SJSA1 (cell line): ENCODE measurements at places on chromosomes 2 and 18. TPM values are rescaled to one million over a fixed set of nuclear protein-coding genes. Genes with fewer than 3 reads are reported as not detected.
A peak's percentile ranks its signal among the peaks of the same experiment; 100 is the strongest.

Gene CCDC121
- total RNA-seq: 2.4 and 2.9 TPM in 2 replicates

Gene CIB4
- not detected in 2 replicates for total RNA-seq

Gene FNDC4
- 2.2 and 3.9 TPM in 2 replicates for total RNA-seq

Gene AMER3
- not detected in 2 replicates for total RNA-seq

Gene TMEFF2
- 0.16 and 0.25 TPM in 2 replicates for total RNA-seq

Gene CROCC2
- not detected in 2 replicates for total RNA-seq

Gene MGAT4A
- not detected in 2 replicates for total RNA-seq

Gene NPAS2
- 0.91 and 4.0 TPM in 2 replicates for total RNA-seq

Gene EPB41L3
- 0.21 TPM in 1 of 2 replicates, not detected in the other for total RNA-seq

GRCh38 chr2:30643674-30644073, 163.6 kb downstream of the CAPN13 start:
- H3K4me3 ChIP-seq: no peak overlapping the region
- no peaks in the 10 kb centered on the region for H3K4me1 ChIP-seq
- no peak for DNase-seq
- no peaks in the 10 kb centered on the region; the same call in 1 of the 2 replicates for H3K27me3 ChIP-seq

DNA sequence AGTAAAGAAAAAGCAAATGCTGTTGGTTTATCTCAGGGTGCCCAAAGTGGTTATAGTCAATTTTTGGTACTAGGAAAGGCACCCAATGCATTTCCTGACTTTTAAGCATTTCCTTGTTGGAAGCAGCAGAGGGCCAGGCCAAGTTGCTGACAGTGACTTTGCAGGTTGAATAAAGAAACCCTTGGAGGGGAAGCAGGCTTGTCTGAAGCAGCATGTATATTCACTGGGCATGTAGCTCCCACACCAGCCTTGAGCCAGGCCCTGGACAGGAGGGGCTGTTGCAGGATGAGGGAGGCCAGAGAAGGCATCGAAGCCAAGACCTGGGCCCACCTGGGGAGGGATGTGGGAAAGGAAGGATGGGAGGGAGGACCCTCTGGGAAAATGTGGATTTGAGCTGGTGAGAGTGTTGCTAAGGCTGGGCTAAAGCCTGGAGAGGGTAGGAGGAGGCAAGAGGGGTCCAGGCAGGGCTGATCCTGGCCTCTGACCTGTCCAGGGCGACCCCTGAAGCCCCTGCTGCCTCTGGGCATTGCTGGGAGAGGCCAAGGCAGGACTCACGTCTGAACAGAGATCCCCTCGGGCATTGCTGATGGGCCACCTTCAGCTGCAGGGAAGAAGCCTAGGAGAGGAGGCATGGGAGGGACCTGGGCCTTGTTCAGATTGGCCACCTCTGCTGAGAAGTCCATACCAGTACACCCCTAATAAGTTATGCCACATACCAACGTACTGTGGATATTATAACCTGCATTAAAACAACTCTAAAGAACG, 79.6 kb downstream of the STPG4 start:
- no peak overlapping the region for H3K4me3 ChIP-seq
- DNase-seq: no peak
- H3K4me1 ChIP-seq: peaks cover 69% of the 10 kb centered on the region
- no peaks in the 10 kb centered on the region for H3K27me3 ChIP-seq

GRCh38 chr2:200590090-200590489, 4.3 kb downstream of the AOX1 start:
- H3K4me3 ChIP-seq: no peak overlapping the region
- H3K27ac ChIP-seq: no peak overlapping the region
- peaks cover 17% of the 10 kb centered on the region for H3K4me1 ChIP-seq
- no peak for DNase-seq

- DNase-seq: no peak
- H3K36me3 ChIP-seq: no peaks in the 10 kb centered on the region
- H3K4me1 ChIP-seq: peaks cover 19% of the 10 kb centered on the region
- H3K27ac ChIP-seq: no peak overlapping the region
Observed at GRCh38 chr2:234001380-234002160, 48.9 kb upstream of the SPP2 start.

GRCh38 chr2:230209422-230210051, 10.2 kb downstream of the SP110 start:
- no peak overlapping the region for H3K4me3 ChIP-seq
- H3K36me3 ChIP-seq: peaks cover 53% of the 10 kb centered on the region
- no peak for DNase-seq
- no peak overlapping the region for H3K27ac ChIP-seq
- H3K4me1 ChIP-seq: no peaks in the 10 kb centered on the region

- no peak overlapping the region for H3K27ac ChIP-seq
- no peaks in the 10 kb centered on the region for H3K27me3 ChIP-seq
- no peak for DNase-seq
- no peak overlapping the region for H3K4me3 ChIP-seq
- no peaks in the 10 kb centered on the region for H3K36me3 ChIP-seq
Observed at GRCh38 chr2:134351016-134351415, 97.1 kb downstream of the MGAT5 start.

- H3K27ac ChIP-seq: no peak overlapping the region
- no peaks in the 10 kb centered on the region for H3K4me1 ChIP-seq
- DNase-seq: no peak
Observed at GRCh38 chr2:222623756-222624309, 32.1 kb downstream of the FARSB start.

GRCh38 chr18:70659036-70659925, 370.4 kb downstream of the SOCS6 start:
- H3K4me3 ChIP-seq: no peak overlapping the region
- no peaks in the 10 kb centered on the region for H3K4me1 ChIP-seq
- no peaks in the 10 kb centered on the region; the same call in 1 of the 2 replicates for H3K27me3 ChIP-seq
- H3K27ac ChIP-seq: no peak overlapping the region

- no peak for DNase-seq
- peaks cover 29% of the 10 kb centered on the region for H3K4me1 ChIP-seq
- H3K4me3 ChIP-seq: peak overlapping the region; percentile 33
- H3K27me3 ChIP-seq: no peaks in the 10 kb centered on the region
Observed at GRCh38 chr2:201233812-201234662, 26.3 kb upstream of the CASP8 start.

DNA sequence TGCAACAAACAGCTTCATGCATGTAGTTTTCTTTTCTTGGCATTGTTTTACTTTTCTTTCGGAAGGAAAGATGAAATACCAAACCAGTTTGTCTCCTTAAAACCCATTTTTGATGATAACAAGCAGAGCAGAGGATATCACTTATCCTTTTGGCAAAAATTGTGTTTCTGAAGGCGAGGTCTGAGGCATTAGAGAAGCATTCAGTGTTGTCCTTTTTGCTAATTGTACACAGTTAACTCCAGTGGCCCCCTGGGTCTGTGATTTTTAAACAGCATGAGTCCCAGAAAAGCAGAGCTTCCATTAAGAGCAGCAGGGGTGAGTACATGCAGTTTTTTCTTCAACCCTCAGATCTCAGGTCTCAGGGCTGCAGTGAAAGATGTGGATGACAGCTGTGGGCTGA, 41.3 kb downstream of the TTC39C start:
- no peak for DNase-seq
- no peak overlapping the region for H3K27ac ChIP-seq
- no peaks in the 10 kb centered on the region for H3K27me3 ChIP-seq
- no peak overlapping the region for H3K4me3 ChIP-seq
- H3K4me1 ChIP-seq: peaks cover 12% of the 10 kb centered on the region
- H3K36me3 ChIP-seq: no peaks in the 10 kb centered on the region

GRCh38 chr18:65235966-65236624, 514.7 kb upstream of the CDH7 start:
- H3K36me3 ChIP-seq: no peaks in the 10 kb centered on the region
- no peaks in the 10 kb centered on the region for H3K27me3 ChIP-seq
- H3K4me1 ChIP-seq: no peaks in the 10 kb centered on the region
- H3K27ac ChIP-seq: no peak overlapping the region

- no peak overlapping the region for H3K4me3 ChIP-seq
- no peak overlapping the region for H3K27ac ChIP-seq
- peaks cover 4% of the 10 kb centered on the region; the same call in 1 of the 2 replicates for H3K36me3 ChIP-seq
- H3K4me1 ChIP-seq: peaks cover 6% of the 10 kb centered on the region
Observed at GRCh38 chr2:54464341-54464740, 8.2 kb downstream of the SPTBN1 start.

DNA sequence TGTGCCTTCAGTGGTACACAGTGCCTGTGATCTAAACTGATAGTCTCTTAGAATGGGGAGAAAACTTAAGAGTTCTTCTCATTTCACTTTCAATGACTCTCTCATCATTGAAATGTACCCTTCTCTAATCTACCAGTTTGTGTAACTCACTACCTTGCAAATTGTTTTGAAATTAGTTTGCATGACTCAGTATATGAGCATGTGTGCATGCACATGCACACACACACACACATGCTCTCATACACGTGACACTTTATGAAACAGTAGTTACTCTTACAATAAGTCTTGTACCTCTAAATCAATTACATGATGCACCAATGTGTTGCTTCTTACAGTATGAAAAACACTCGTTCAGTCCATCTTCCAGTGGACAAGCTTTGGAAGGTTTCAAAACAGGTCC, 10.6 kb downstream of the LYPD6B start:
- no peak overlapping the region for H3K4me3 ChIP-seq
- no peak for DNase-seq
- H3K36me3 ChIP-seq: no peaks in the 10 kb centered on the region
- H3K4me1 ChIP-seq: peaks cover 26% of the 10 kb centered on the region

- no peak overlapping the region for H3K4me3 ChIP-seq
- no peaks in the 10 kb centered on the region for H3K27me3 ChIP-seq
- H3K27ac ChIP-seq: no peak overlapping the region
- peaks cover under 1% of the 10 kb centered on the region for H3K36me3 ChIP-seq
- H3K4me1 ChIP-seq: peaks cover 17% of the 10 kb centered on the region
Observed at GRCh38 chr2:168461178-168461941, 5.3 kb downstream of the CERS6 start.

DNA sequence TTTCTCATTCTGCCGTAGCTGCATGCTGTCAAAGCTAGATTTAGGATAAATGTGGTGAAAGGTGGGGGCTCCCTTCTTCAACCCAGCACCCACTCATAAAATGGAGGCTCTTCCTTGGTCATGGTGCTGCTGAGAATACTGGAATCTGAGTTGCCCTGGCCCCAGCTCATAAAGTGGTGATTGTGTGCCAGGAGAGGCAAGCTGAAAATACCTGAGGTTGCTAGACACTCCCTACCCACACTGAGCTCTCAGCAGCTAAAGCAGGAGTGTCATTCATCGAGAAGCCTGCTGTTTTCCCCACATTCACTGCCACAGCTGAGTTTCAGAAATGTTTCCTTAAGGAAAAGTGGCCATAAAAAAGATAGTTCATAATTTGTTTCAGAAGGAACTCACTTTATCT, 297.1 kb upstream of the RBMS1 start:
- H3K4me1 ChIP-seq: no peaks in the 10 kb centered on the region
- no peaks in the 10 kb centered on the region for H3K36me3 ChIP-seq
- H3K4me3 ChIP-seq: no peak overlapping the region
- H3K27ac ChIP-seq: no peak overlapping the region

DNA sequence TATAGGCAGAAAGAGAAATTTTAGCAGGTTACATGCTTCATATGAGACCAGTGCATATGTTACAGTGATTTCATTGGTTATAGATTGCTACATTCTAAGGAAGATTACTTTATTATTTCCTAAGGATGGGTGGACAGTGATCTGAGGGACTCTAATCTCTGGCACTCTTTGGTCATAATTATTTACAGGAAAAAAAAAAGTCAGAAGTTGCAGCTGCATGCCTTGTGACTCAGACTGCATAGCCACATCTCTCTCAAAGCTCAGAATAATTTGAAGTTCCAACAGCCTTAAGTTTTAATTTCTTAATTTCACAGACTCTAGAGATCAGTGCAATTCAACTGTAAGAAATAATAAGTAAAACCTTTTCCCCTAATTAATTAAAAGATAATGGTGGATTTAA, 27.1 kb upstream of the BARD1 start:
- H3K4me1 ChIP-seq: no peaks in the 10 kb centered on the region
- no peaks in the 10 kb centered on the region for H3K27me3 ChIP-seq
- no peak for DNase-seq
- H3K4me3 ChIP-seq: no peak overlapping the region
- no peak overlapping the region for H3K27ac ChIP-seq

DNA sequence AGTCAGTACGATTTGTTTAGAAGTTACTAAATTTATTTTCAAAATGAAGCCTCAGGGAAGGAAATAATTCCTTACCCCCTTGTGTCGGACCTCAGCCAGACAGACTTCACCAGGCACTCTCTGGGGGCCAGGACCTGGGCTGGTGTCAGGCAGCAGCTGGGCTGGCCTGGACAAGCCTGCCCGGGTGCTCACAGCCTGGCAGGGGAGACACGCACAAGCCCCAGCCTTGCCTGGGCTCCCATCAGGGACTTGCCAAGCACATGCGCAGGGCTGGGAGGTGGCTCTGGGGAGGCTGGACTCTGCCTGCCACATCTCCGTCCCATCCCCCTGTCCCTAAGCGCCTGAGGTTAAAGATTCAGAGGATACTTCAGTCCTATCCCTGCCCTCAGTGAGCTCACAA, 56.8 kb upstream of the HS6ST1 start:
- peaks cover 95% of the 10 kb centered on the region for H3K4me1 ChIP-seq
- H3K27me3 ChIP-seq: no peaks in the 10 kb centered on the region
- peaks cover 15% of the 10 kb centered on the region for H3K36me3 ChIP-seq
- no peak overlapping the region for H3K4me3 ChIP-seq

- no peaks in the 10 kb centered on the region for H3K27me3 ChIP-seq
- H3K27ac ChIP-seq: no peak overlapping the region
- no peak overlapping the region for H3K4me3 ChIP-seq
- no peaks in the 10 kb centered on the region for H3K36me3 ChIP-seq
- no peaks in the 10 kb centered on the region for H3K4me1 ChIP-seq
Observed at GRCh38 chr18:44771572-44771955, 90.9 kb downstream of the SETBP1 start.
